Keratinocyte (primary cell): ENCODE measurements at places on chromosomes 7 and 10. TPM values are rescaled to one million over a fixed set of nuclear protein-coding genes. Genes with fewer than 3 reads are reported as not detected.

DNA sequence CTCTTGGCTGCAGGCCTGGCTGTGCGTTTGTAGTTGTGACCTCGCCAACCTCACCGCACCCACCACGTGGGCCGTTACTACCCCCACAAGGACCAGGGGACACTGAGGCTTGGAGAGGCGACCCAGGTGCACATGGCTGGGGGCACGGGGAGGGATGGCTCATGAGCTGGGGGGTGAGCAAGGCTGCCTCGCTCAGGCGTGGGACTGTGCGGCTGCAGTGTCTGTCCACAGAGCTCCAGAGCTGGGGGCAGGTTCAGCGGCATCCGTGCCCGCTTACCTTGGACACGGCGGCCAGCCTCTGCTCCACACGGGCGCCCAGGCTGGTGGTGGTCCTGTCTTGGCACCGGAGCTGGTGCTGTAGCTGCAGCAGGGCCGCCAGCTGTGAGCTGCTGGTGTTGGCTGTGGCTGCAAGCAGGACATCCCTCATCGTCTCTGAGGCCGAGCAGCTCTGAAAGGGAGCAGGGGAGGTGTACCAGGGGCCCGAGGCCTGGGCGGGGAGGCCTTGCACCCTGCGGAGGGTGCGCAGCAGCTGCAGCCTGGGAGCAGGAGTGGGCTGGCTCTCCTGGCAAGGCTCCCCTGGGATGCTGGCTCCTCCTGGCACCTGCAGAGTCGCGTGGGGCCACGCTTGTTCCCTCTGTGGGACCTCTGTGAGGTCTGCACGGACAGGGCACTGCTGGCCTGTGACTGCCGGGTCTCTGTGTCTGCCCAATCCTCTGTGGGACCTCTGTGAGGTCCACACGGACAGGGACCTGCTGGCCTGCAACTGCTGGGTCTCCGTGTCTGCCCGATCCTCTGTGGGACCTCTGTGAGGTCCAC lies 60.0 kb upstream of the NKX6-2 start:
- no peak for DNase-seq

GRCh38 chr10:63760034-63760707 lies 239.0 kb downstream of the REEP3 start:
- no peak for DNase-seq

GRCh38 chr7:28408105-28408959 lies 4.0 kb upstream of the CREB5 start:
- DNase-seq: no peak

DNA sequence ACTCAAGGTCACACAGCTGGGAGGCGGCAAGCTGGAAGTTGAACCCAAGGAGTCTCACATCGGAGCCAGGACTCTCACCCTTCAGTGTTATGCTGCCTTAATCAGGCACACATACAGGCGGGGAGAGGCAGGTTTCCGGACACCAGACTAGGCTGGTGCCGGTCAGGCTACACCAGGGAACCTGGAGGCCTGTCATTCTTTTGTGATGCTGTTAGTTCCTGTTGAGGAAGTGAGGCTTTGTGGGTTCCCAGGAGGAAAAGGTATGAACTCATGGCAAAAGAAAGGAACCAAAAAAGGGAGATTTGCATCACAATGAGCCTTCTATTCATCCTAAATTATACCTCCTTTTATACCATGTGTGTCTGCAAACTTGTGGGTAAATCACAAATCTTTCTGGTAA lies 103.8 kb downstream of the TCF7L2 start:
- DNase-seq: no peak

- DNase-seq: no peak
These were observed 134.9 kb downstream of the CAMK1D start for GRCh38 chr10:12484002-12484918.

GRCh38 chr7:93544691-93545090 lies 29.8 kb downstream of the CALCR start:
- DNase-seq: no peak

GRCh38 chr7:123096976-123097375 lies 101.5 kb upstream of the TAS2R16 start:
- DNase-seq: no peak

GRCh38 chr10:130326954-130327353 lies 190.8 kb downstream of the GLRX3 start:
- no peak for DNase-seq

DNA sequence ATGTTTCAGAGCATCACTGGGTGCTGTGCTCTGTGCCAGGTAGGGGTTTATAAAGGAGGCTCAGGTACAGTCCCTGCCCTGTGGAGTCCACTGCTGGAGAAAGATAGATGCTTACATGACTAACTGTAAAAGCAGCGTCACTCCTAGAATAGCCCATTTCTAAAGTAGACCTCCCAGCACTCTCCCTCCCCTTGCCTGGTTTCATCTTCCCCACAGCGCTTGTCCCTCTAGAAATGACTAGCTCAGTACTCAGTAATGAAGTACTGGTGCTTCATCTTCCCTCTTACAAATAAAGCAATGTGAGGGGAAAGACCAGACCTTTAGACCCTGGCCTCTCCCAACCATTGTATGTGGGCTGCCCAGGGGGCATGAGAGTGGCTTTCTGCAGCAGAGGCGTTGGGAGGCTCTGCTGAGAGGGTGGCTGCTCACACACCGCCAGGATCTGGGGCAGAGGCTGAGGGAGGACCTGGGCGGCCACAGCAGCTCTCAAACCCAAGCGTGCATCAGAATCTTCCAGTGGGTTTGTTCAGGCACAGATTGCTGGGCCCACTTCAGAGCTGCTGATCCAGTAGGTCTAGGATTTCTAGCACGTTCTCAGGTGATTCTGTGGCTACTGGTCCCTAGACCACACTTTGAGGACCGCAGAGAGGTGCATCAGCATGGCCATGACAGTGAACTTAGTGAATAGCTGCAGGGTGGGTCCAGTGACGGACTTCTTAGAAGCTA lies 110.3 kb upstream of the ANLN start:
- DNase-seq: no peak

DNA sequence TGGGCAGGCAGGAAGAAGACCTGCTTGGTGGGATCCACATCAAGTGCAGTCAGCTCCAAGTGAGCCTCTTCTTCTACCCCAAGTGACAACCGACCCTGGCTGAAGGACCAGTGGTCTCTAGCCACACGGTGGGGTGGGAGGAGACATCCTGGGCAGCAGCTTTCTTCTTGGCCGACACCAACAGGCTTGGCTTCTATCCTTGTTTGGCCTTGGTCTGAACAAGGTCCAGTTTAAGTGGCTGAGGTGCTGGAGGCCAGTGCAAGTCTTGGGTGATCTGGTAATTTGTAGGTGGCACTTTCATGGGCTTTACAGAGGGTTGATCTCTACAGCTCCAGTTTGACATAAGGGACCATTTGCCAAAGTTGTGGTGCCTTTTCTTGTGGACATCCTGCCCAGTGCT lies 63.6 kb upstream of the PDCD4 start:
- no peak for DNase-seq

- no peak for DNase-seq
These were observed 230.6 kb upstream of the CHRM2 start for GRCh38 chr7:136637813-136638212.

GRCh38 chr7:54632696-54633095 lies 90.5 kb downstream of the VSTM2A start:
- no peak for DNase-seq

Gene SPDYE16
- polyA plus RNA-seq: not detected in 3 replicates

Gene SLC18A3
- not detected in 3 replicates for polyA plus RNA-seq

Gene GPR26
- not detected in 3 replicates for polyA plus RNA-seq

Gene LRRN3
- not detected in 3 replicates for polyA plus RNA-seq
